ENCODE measurements at places on chromosomes 2 and 18.

DNA sequence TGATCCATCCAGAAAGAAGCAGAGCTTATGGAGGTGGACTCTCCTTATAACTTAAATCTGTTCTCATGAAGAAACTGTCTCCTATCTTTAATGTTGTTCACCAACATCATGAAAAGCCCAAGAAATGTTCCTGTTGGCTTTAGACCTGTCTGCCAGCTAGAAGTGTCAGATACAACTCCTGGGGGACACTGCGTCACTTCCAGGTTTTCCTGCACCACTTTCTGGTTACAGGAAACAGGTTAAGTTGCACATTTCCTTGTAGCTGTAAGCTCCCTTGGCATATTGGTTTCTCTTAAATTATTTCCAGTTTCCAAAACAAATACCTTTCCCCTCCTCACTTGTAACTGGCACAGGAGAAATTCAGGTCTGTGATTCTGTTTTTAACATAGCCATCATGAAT lies 2.9 kb downstream of the CEP68 start:
- no peak for DNase-seq

GRCh38 chr18:36653141-36653869 lies 175.5 kb downstream of the TPGS2 start:
- DNase-seq, result no peak

DNA sequence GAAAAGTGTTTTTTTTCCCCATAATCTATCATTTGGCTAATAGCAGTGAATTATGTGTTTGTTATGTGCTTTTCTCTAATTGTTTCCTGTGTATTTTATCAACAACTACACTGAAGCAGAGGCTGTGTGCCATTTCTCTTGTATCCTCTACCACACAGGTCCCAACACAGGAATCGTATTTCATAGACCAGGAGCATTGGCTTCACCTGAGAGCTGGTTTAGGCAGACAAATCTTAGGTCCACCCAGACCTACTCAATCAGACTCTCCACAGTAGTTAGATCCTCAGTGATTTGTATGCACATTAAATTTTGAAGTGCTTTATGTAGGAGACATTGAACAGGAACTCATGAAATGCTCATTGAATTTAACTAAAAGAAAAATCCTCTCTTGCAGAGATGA lies 109.2 kb downstream of the FSHR start:
- DNase-seq, result no peak

- no peak for DNase-seq
Observed at GRCh38 chr2:234632527-234633391, 135.9 kb upstream of the ARL4C start.

DNA sequence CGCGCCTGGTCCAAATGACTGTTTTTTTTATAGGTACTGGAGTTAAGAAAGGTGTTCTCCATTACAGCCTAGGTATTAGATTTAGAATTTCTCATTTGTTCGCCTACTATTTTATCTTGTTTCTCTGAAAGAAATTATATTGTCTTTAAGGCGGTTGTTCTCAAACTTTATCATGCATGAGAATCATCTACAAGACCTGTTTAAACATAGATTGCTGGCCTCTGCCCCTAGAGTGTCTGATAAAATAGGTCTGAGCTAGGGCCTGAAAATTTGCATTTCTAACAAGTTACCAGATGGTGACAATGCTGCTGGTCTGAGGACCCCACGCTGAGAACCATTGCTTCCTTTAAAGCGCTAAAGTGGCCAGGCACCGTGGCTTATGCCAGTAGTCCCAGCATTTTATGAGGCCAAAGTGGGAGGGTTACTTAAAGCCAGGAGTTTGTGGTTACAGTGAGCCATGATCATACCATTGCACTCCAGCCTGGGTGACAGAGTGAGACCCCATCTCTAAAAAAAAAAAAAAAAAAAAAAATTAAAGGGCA lies 34.0 kb upstream of the RNF138 start:
- DNase-seq, result no peak

DNA sequence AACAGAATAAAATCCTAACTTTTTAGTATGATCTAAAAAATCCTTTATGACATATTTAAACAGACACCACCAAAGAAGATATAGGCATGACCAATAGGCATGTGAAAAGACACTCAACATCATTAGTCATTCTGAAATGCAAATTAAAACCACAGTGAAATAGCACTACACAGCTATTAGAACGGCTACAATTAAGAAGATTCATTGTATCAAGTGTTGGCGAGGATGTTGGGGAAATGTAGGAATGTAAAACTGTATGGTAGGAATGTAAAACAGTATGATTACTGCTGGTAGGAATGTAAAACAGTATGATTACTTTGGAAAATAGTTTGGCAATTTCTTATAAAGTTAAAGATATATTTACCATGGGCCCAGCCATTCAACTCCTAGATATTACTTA lies 253.3 kb upstream of the TCF4 start:
- DNase-seq, result no peak

GRCh38 chr2:151363709-151364108 lies 6.3 kb downstream of the TNFAIP6 start:
- DNase-seq, result peak; percentile 45

DNA sequence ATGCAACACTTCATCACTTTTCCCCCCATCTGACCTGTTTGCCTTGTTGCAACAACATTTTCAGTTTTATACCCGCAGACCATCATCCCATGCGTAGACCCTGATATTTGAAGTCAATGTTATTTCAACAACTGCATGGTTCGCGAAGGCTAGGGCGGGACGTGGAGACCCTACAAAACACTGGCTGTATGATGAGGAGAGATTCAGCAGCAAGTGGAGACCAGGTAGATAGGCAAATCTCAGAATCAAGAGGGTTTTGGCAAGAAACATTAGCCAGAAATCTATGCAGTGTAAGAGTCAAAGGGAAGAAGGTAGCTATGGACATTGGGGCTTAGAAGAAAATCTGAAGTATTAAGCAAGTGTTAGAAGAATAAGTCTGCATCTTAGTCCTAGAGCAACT lies 42.4 kb upstream of the SPAG16 start:
- no peak for DNase-seq

DNA sequence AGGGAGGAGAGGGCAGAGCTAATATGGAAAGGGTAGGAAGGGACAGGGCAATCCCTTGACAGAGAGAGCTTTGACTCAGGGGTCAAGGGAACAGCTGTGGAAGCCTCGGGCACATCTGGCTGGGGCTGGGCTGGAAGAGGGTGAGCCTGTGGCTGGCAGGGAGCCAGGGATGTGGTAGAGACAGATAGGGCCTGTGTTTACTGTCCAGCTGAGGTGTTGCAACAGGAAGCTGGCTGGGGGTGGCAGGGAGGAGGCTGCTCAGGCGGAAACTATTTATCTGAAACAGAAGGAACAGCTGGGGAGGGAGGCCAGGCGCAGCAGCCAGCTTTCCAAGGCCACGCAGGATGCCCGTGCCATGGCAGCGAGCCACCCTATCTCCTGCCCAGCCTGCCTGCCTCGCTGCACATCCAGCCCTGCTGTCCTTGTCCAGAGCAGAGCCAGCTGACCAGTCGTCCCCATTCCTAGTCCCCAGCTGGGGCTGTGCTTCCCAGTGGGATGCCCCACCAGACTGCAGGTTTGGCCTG lies 264.7 kb downstream of the CYP26B1 start:
- peak; percentile 69 for DNase-seq

DNA sequence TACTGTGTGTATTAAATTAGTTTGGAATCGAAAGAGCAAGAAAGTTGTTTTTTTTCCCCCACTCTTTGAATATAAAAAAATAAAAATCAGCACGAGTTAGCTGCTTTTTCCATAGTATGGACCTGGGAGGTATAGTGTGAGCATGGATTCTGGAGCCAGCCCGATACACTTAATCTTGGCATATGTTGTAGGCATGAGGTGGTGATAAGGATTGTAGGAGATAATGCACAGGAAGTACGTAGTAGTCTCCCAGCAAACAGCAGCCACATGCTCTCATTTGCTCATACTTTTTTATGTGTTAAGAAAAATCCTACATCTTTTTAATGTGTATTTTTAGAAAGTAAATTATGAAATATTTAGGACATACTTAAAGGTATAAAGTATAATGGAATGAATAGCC lies 2.1 kb upstream of the DNAJC27 start:
- no peak for DNase-seq

DNA sequence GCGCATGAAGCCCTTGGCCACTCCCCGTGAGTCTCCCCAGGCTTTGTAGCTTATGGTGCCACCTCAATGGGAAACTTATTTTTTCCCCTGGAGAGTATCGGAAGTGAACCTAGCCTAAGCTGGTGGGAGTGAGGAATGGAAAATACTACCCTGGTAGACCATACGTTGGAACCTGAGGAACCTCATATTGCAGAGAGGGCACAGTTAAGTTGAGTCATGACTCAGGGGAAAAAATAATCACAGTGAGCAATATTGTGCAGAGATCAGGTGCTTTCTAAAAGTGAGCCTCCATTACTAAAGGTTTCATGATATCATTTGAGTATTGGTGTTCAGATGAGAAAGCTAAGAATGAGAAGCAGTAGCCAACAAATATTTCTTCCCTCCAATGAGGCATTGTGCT lies 360.5 kb upstream of the NT5C1B start:
- DNase-seq, result no peak

GRCh38 chr2:239429473-239430350 lies 28.9 kb upstream of the HDAC4 start:
- DNase-seq, result no peak

DNA sequence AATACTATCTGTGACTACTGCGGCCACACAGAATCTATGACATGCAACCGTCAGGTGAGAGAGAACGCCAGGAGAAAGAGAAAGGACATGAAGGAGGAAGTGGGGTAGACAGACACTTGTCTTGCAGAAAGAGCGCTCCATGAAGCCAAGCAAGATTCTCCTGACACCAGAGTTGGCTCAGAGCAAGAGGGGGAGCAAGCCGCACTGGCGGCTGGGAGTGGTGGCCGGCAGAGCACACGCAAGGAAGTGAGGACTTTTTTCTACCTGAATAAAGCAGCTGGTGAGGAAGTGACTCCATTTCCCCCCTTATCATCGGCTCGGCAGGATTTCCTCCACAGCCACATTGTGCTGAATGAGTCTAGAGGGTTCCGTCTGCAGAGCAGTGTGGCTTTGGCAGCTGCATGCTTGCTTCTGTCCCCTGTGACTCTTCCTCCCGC lies 181.6 kb downstream of the BCL2 start:
- no peak for DNase-seq

DNA sequence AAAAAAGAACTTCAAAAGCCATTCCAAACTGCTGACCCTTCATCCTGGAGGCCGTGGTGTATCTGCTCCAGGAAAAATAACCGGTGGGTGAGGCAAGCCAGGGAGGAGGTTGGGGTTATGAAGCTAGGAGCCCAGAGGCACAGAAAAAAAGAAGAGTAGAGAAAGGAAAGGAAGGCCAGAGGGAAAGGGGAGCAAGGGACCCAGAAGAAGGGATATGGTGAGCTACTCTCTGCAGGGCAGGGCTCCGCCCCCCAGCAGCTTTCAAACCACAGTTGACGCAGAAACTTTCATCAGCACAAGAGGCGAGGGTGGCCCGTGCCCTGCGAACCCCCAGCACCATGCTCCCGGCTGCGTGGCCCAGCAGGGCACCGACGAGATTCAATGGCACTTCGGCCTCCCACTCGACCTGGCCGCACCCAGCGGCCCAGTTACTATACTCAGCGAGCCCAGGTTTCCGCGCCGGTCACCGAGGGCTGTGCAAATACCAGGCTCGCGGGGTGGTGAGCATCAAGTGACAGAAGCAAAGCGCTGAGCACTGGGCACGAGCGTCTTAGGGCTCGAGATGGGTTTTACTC lies 665 bp downstream of the MCM6 start:
- peak; percentile 59 for DNase-seq

DNA sequence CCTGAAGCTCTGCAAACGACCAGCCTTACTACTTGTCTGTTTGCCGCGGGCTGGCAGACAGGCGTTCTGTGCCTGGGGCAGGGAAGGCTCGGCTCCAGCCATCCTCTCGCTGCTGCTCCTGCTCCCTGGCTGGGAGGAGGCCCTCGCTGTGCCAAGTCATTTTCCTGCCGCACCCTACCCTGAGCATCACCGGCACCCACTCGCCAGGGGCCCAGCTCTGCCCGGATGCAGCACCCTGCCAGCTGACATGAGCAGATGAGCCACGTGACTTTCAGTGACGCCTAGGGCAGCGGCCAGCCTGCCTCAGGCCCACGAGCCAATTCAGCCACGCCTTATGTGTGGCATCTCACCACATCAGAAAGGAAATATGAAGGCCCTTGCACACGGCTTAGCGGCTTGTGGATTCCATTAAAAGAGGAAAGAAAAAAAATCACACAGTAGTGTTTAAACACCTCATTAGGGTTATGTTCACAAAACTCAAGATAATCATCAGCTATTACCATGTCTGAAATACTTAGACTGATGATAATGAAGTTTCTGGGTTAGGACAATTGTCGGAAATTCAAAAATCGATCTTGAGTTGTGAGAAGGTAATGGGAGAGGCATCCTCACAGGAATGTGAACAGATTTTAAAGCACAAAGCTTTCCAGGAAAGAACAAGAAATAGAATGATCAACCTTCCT lies 250.5 kb downstream of the TWIST2 start:
- no peak for DNase-seq

DNA sequence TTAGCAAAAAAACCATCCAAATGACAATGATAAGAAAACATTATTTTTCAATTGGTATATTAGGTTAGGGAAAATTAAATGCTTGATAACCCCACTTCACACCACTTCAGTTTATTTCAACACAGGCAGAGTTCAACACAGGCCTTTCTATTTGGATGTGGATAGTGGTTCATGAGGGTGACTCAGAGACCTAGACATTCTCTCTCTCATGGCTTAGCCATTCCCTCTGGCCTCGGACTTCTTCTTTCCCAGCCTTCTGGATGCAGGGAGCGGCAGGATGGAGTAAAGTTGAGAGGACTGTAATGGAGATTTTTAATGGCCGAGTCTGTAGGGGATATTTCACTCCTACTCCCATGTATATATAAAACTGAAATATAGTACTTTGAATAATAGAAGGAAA lies 109.7 kb downstream of the CTNNA2 start:
- no peak for DNase-seq

- no peak for DNase-seq
Observed at GRCh38 chr18:48817021-48817461, 133.7 kb downstream of the SMAD7 start.

DNA sequence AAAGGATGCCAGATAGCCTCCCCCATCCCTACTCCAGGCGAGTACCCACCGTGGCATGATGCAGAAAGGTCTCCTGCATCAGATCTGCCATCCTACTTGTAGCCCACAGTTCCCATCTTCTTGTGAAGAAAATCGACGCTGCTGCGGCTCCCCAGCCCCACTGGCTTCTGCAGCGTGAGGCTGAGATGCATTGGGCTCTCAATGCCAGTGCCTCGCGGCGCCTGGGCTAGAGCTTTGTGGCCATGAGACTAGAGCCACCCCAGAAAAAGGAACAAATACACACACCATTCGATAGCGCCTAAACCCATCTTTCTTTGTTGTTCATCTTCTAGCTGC lies 2.8 kb downstream of the NOL4 start:
- no peak for DNase-seq

- peak; percentile 38 for DNase-seq
Observed at GRCh38 chr18:54717673-54718407, 110.4 kb upstream of the RAB27B start.

DNA sequence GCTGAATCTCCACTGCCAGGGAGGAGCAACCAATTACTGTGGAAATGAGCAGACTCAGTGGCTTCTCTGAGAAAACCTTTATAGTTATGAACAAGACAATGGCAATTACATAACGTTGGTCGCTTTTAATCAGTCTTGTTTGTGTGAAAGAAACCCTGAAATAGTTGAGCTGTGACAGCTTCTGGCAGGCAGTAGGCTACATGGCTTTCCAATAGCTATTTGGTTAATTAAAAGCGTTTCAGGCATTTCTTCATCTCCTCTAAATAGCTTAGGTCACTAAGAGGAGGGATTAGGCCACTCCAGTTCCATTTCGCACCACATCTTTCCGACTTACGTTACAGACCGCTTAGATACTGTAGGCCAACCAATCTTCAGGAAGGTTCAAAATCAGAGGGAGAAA lies 794.4 kb upstream of the ID2 start:
- no peak for DNase-seq
